ENCODE measurements at places on chromosomes 7 and 10. TPM values are rescaled to one million over a fixed set of nuclear protein-coding genes. Genes with fewer than 3 reads are reported as not detected.

Gene CDNF
- 0.86 TPM for total RNA-seq

Gene PLAC9
- total RNA-seq: not detected

Gene BTBD16
- 0.43 TPM for total RNA-seq

Gene ZNF804B
- total RNA-seq: not detected

Gene EBLN1
- not detected for total RNA-seq

Gene CDC14C
- total RNA-seq: not detected

Gene PRKCQ
- total RNA-seq: 4.5 TPM

Gene SLIT1
- total RNA-seq: 0.06 TPM

Gene NEUROG3
- not detected for total RNA-seq

Gene OPN1SW
- not detected for total RNA-seq

Gene SFTPA2
- not detected for total RNA-seq

Gene A1CF
- not detected for total RNA-seq

Gene PNLIPRP1
- not detected for total RNA-seq

Gene NPFFR1
- total RNA-seq: 0.02 TPM

Gene H2BK1
- not detected for total RNA-seq

Gene DNAH11
- total RNA-seq: 0.33 TPM

Gene MCU
- total RNA-seq: 28.3 TPM

Gene MPLKIP
- total RNA-seq: 37.2 TPM

Gene SNX10
- total RNA-seq: 5.0 TPM

Gene MYO1G
- 0.33 TPM for total RNA-seq

Gene KEL
- total RNA-seq: not detected

Gene LEP
- total RNA-seq: not detected

Gene ZP3
- total RNA-seq: 15.6 TPM

All from A549 treated with dexamethasone at 1 μM for 4 hours (cell line).